NCI-H1092 (cell line): ENCODE measurements at places on chromosomes 1 and 21.

DNA sequence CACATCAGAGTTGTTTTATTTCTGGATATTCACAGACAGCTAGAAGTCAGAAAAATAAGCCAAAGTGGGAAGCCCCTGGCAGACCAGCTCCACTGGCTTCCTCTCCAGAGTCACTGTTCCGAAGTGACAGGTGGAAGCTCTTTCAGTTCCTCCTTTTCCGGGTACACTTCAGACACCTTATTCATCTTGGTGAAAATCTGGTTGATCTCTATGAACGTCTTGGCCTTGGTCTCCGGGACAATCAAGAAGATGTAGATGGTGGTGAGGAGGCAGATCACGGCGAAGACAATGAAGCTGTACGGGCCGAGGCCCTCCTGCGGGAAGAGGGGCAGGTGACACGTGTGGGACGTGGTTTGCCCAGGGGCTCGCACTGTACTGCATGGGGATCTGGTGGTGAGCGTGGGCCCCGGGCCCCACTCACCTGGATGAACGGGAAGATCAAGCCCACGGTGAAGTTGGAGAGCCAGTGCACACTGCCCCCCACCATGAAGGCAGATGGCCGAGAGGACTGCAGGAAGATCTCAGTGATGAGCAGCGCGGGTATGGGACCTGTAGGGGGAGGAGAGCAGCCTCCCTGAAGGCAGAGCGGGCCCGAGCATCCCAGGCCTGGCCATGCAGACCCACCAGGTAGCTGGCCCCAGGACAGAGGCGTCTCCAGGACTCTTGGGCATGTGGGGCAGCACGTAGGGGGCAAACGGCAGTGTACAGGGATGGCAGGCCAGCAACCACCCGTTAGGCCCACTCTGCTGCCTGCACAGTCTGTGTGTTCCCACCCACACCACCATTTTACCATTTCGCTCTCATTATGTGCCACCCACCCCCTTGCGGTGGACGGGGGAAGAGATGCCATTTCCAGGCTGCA lies 11.5 kb upstream of the SLC2A7 start:
- DNase-seq: no peak

DNA sequence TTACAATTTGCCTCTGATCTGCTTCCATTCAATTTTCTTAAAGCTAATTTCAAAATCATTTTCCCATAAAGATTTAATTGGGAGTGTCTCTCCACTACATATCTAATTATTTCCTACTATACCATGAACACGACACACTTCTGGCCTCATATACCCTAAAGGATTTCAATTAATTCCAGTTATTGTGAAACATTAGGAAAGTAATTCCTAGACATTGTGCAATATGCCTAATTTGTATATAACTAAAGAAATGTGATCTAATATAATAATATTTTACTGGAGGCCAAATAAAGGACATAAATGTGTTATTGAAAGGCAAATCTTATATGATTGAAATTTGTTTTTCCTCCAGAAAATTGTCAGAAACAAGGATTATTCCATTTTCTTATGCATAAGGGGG lies 727.2 kb upstream of the ADGRL2 start:
- DNase-seq: no peak

GRCh38 chr1:231702804-231703203 lies 76.2 kb downstream of the DISC1 start:
- DNase-seq: no peak

- DNase-seq: no peak
Observed at GRCh38 chr1:150562446-150563339, 13.5 kb downstream of the ADAMTSL4 start.

- no peak for DNase-seq
Observed at GRCh38 chr1:218499011-218499691, 154.0 kb downstream of the TGFB2 start.

DNA sequence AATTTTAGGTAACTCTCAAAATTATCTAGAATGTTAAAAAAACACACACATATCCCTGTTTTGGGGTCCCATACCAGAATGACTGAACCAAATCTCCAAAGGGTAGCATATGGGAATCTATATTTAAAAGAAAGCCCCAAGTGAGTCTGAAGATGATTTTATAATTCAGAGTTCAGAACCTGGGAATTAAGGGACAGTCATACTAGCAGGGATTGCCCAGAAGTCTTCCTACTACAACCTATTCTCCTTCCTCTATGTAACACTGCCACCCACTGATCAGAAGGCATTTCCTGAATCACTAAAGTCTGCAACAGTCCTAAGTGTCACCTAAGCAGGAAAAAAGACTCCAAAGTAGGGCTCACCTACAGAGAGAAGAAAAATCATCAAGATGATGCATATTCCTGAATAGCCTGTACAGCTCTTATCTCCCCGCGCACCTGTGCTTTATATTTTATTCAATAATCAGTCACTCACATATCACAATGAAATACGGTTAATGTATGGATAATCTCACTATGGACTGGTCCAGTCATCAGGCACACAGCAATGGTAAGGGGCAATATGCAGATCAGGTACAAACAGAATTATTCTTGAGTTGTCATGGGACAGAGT lies 4.9 kb downstream of the RGS1 start:
- no peak for DNase-seq

- no peak for DNase-seq
Observed at GRCh38 chr1:84379138-84379916, 19.0 kb upstream of the DNASE2B start.

DNA sequence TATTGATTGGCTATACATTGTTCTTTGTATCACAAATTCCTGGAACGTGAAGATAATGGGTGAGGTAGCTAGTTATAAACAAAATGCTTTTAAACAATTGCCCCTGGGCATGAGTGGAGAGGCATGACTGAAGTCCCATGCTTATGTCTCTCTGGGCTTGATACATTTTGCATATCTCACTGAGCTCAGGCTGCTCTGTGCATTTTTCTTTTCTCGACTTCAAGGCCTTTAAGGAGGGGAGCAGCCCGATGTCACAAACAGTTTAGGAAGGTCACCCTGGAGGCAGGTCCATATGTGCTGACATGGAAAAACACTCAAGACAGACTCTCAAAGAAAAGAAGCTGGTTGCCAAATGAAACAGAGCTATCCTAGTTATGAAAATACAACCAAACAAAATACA lies 80.1 kb upstream of the PUM1 start:
- no peak for DNase-seq

DNA sequence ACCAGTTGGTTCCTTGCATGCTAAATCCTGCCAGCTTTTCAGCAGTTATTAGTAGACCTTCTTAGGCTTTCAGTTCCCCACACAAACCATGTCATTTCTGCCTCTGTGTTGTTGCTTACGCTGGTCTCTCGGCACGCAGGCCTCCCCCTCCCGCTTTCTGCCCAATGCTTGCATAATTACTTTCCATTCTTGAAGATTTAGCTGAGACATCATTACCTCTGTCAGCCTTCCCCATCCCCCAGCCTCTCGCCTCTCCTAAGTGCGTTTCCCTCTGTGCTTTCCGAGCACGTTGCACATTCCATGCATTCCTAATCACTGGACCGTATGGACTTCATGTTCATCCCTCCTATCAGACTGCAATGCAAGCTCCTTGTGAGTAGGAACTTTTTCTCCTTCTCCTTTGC lies 26.8 kb downstream of the TSHB start:
- no peak for DNase-seq

- no peak for DNase-seq
Observed at GRCh38 chr1:54439550-54440223, 33.5 kb upstream of the SSBP3 start.

DNA sequence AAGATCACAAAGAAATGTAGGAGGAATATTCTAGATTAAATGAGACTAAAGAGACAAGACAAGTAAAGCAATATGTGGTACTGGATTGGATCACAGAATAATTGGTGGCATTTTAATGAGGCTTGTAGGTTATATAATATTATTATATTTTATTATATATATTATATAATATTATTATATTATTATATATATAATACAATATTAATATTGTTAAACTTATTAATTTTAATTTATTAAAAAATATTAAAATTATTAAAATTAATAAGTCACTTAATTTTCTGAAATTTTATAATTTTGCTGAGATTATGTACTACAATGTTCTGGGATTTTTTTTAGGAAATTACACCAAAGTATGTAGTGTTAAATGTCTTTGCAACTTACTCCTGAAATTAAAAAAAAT lies 311.9 kb downstream of the COL11A1 start:
- no peak for DNase-seq

GRCh38 chr1:57175506-57175905 lies 209.7 kb upstream of the C8B start:
- no peak for DNase-seq

DNA sequence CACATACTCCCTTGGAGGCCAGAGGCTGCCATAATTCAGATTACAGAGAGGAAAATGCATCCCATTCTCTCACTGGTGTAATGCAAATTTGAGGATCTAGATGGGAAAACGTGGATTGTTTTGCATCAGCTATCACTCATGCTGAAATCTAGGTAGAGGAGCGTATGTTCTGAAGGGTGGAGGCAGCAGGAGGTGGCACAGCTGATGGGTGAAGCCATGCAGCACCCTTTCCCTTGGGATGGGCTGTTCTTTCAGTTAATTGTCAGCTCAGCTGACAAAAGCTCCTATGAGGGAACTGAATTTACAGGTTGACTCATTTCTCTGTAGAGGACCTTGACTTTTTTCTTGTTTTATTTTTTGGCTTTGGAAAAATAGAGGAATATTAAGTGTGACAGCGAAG lies 41.8 kb downstream of the CAMTA1 start:
- DNase-seq: no peak

GRCh38 chr1:158200527-158200926 lies 19.8 kb downstream of the CD1D start:
- DNase-seq: no peak

GRCh38 chr1:229377429-229377828 lies 34.6 kb upstream of the CCSAP start:
- DNase-seq: no peak

DNA sequence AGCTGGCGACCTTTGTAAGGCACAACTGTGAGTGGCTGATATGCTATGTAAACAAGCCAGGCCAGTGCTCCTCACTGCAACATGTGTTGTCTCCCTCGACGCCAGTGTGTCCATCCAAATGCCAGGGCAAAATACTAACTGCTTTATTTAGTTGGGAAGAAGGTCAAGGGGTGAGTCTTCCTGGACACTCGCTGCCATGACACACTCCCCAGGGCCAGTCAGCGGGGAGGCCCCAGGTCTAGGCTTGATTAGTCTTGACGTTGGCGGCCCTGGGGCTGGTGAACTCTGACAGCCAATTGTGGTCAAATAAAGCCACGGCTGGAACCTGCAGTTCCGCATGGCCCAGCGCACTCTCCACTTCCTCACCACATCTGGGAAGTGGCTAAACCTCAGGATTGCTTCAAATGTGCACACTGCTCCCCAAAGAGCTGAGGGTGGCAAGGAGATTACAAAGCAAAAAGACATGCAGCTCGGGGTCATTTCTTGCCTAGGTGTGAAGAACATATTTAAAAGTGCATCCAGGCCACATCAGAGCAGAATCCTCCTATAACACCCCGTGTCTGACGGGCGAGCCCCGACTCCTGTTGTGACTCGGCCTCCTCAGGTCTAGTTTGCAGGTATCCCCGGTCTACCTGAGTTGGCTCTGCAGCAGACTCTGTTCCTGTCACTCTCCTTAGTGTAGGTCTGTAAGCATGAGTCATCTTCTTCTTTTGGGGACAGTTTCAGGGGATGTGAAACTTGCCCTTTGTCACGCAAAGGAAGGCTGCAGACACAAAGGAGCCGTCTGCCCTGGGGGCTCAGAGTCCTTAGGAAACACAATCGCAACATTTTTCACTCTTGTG lies 183.5 kb downstream of the RUNX1 start:
- no peak for DNase-seq
